ENCODE measurements at places on chromosomes 6 and 20. TPM values are rescaled to one million over a fixed set of nuclear protein-coding genes. Genes with fewer than 3 reads are reported as not detected.

GRCh38 chr6:56357616-56358373 lies 110.4 kb upstream of the COL21A1 start:
- DNase-seq: no peak

GRCh38 chr20:22586645-22587310 lies 2.4 kb upstream of the FOXA2 start:
- DNase-seq: peak; percentile 60

The TP53TG5 gene
- not detected for total RNA-seq

The PAK5 gene
- 0.28 TPM for total RNA-seq

GRCh38 chr6:37868447-37868825 lies 48.9 kb downstream of the ZFAND3 start:
- DNase-seq: no peak

GRCh38 chr6:113293423-113293740 lies 563.8 kb upstream of the MARCKS start:
- DNase-seq: no peak

The MEP1A gene
- total RNA-seq: 0.09 TPM

The SEC23B gene
- 52.6 TPM for total RNA-seq

- peak; percentile 46 for DNase-seq
These were observed 17.4 kb downstream of the CASS4 start for GRCh38 chr20:56429502-56429901.

The USP49 gene
- 8.6 TPM for total RNA-seq
